ENCODE measurements at places on chromosomes 3 and 15.

DNA sequence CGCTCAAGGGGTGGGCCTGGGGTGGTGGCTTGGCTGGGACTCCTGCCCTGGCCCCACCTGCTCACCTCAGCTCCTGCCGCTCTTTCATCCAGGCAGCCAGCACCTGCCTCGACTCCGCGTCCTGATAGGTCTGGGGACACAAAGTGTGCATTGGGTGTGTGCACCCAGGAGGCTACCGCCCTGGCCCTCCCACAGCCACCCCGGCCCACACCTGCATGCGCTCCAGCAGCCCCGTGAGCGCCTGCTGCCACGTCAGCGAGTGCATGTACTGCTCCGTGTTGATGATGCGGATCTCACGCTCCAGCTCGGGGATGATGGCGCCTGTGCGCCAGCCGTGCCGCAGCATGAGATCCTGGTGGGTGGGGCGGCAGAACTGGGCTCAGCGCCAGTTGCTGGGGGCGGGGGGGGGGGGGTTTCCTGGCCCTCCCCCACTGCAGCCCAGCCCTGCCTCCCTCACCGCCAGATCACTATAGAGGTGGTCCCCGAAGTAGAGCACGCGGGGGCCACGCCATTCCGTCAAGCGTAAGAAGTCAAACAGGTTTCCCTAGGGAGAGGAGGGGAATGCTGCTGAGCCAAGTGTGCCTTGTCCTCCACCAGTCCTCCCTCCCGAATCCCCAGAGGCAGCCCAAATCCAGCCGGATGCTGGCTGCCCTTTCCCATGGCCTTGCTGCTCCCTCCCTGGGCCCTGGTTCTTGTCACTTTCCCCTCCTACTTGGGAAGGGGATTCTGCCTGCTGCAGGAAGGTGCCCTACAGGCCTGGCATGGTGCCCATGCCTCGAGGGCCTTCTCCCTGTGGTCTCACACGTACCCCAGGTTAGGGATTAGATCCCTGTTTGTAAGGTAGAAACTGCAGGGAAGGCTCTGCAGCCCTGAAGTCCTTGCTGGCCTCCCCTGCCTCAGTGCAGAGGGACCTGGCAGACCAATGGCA, 8.6 kb downstream of the NT5DC2 start:
- no peak for DNase-seq

DNA sequence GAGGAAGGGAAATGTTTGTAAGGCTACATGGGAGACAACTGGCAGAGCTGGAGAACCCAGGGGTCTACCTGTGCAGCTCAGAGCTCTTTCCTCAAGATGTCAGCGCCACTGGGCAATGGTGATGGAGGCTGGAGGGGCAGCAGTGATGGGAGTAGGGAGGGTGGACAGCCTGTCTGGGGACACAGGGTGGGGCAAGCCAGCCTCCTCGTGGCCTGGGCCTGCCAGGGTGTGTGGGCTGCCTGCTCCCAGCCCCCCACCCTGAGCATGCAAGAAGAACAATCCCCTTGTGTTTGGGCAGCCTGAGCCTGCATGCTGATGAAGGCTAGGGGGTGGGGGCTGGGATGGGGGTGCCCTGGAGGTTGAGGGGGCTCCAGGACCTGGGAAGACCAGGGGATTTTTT, 1.2 kb downstream of the PCBP4 start:
- DNase-seq: peak; percentile 73

- DNase-seq: no peak
Observed at GRCh38 chr3:116059421-116060096, 385.7 kb downstream of the LSAMP start.

GRCh38 chr3:39453134-39453533, 14.3 kb upstream of the MOBP start:
- no peak for DNase-seq

DNA sequence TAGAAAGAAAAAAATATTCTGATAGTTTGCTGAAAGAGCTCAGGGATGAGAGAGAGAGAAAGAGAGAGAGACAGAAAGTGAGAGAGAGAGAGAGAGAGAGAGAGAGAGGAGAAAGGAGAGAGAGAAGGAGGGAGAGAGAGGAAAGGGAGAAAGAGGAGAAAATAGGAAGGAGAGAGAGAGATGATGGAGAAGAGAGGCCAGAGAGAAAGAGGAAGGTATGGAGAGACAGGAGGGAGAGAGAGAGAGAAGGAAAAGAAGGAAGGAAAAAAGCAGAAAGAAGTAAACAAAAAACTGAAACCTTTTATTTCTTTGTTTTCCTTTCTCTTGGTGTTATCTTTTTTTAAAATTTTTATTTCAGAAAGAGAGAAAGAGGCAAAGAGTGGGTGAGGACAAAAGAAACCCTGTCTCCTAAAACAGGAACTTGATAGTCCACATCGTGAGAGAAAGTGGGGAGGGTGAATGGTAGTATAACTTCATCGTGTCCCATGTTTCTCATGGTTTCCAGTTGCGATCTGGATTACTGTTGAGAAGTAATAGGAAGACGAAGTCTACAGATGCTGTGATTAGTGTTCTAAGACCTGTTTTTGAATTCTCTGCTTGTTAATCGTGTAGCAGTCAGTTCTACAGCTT, 279.7 kb downstream of the LPP start:
- no peak for DNase-seq

DNA sequence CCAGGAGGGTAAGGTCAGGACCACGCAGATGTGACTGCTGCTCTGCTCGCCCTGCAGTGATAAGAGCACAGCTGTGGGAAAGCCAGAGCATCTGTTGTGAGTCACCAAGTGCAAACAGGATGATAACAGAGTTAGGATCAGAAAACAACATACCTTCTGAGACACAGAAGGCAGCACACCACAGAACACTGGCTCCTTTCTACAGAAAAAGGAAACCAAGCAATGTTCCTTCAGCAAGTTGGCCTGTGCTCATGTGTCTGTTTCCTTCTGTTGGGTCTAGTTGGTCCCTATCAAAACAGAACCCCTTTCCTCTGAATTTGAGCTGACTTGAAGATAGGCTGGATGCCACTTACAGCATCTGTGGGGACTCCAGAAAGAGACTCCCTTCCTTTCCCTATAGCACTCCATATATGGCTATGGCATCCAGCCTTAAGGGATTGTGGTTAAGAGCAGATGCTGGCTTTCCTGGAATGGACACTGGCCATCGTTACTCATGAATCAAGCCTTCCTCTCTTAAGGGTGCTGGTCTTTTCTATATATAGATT, 440.7 kb upstream of the THBS1 start:
- no peak for DNase-seq

DNA sequence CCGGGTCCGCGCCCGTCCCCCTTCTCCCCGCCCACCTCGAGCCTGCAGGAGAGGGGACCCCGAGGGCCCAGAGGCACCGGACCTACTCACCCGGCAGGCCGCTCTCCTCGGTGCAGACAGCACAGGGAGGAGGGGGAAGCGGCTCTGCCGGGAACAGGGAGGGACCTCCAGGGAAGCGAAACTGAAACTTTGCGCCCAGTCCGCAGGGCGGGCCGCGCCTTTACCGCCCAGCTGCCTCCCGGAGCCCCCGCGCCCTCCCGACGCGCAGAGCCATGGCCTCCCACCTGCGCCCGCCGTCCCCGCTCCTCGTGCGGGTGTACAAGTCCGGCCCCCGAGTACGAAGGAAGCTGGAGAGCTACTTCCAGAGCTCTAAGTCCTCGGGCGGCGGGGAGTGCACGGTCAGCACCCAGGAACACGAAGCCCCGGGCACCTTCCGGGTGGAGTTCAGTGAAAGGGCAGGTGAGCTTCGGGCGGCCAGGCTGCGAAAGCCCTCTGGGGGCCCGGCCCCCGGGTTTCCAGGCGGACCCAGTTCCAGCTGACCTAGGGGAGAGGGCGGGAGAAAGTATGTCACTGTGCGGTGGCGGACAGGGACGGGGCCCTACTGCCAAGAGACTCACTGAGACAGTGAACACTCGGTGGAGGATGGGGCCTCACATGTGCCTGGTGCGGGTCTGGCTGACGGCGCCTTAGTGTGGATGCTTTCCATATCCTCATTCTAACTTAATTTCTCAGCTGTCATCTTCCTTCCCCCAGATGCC, at the start of the genes DTX3L and PARP9:
Gene DTX3L (plus strand): TSS at position 184 of the 758 bp plus-strand sequence. CDS start 89 bp downstream, at position 273.
Gene PARP9 (minus strand): TSS at position 146 of the 758 bp plus-strand sequence. CDS start 4,680 bp downstream, outside the sequence.
- DNase-seq: peak; percentile 14

DNA sequence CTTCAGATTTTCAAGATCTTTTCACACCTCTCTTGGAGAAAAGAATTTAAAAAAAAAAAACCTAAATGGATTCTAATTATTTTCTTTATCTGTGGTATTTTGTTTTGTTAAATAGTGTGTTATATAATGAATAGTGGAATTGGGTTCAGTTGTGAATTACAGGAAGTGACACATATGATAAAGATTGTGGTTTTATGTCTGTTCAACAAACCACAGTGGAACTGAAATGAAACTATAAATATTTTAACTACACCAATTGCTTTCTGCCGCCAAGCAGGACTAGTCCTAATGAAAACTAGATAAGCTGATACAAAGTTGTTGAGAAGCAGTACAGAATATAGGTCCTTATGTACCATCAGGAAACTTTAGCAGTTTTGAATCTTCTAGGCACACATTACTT, 121.6 kb downstream of the UBE2E2 start:
- DNase-seq: no peak

- DNase-seq: peak; percentile 43
Observed at GRCh38 chr3:40741729-40742128, 217.0 kb downstream of the ZNF621 start.

GRCh38 chr3:4512895-4513616, 19.9 kb downstream of the ITPR1 start:
- no peak for DNase-seq

DNA sequence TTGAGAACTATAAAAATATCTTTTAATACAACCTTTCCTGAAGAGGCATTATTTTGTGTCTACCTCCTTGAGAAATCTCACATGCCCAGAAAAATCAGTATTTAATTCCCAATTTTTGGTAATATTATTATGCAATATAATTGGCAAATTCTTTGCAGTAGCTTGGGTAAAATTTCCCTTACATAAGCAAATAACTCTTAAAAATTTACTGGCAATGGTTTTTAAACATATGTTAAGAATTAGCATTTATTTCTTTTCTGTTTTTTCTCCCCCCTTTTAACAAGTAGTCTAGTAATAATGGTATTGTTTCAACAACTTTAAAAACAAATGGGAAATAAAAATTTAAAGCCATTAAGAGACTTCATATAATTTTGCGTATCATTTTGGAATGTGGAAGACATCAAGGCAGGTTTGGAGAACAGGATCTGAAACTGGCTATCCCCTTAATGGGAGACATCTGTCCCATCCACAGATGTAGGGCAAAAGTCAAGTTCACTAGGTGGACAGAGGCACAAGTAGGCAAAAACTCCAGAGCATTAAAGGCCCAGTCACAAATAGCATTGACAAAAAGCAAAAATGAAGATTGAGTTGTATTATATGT, 89.6 kb upstream of the AADACL2 start:
- DNase-seq: no peak

DNA sequence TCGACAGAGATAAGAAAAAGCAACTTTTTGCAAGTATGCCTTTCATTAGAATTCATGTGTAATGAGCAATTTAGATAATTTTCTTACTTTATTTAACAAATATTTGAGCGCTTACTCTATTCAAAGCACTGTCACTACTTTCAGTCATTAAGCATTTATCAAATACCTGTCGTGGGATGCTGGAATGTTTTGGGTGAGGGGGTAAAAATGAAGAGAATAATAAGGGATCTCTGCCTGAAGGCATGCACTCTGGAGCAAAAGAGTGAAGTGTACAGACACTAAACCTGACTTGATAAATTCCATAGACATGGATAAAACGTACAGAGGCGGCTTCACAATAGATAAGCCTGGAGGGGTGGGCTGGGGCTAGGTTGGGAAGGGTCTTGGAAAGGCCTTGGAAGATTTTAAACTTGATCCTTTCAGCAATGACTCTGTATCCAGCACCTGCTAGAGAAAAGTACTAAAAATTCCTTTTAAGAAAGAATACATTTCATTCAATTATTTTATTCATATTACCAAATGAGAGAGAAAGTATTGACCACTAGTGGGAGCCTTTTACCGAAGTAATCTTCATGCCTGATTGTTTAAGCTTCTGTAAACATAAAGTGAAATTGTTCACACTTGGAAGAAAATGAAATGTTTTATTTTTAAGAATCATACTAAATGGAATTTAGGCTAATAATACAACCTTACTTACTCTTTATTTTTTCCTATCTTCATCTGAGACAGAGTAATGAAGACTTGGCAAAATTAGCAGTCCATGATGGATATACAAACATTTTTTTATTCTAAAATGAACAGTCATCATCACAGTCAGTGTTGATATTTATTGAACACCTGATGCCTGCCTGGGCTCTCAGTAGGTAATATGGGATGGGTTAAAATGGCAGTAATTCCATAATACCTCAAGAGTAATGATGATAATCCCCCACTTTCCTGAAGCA, 113.2 kb downstream of the PPP2R3A start:
- DNase-seq: peak; percentile 64

- no peak for DNase-seq
Observed at GRCh38 chr3:176690083-176690869, 507.0 kb downstream of the TBL1XR1 start.

- no peak for DNase-seq
Observed at GRCh38 chr3:143720381-143720780, 127.9 kb downstream of the SLC9A9 start.

DNA sequence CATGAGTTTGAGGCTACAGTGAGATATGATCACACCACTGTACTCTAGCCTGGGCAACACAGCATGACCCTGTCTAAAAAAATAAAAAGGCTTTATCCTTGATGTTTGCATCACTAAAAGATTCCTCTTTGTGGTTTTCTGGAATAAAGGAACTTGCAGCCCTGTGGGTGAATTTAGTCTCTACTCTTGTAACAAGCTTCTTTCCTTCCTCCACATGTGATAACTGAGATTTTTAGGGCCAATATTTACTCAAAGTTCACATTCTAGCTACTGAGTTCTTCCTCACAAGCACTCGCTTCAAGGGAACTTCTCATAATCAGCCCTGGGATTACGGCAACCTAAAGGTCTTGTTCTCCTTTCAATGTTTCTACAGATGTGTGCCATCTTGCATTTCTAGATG, 24.6 kb downstream of the COMMD2 start:
- DNase-seq: no peak

DNA sequence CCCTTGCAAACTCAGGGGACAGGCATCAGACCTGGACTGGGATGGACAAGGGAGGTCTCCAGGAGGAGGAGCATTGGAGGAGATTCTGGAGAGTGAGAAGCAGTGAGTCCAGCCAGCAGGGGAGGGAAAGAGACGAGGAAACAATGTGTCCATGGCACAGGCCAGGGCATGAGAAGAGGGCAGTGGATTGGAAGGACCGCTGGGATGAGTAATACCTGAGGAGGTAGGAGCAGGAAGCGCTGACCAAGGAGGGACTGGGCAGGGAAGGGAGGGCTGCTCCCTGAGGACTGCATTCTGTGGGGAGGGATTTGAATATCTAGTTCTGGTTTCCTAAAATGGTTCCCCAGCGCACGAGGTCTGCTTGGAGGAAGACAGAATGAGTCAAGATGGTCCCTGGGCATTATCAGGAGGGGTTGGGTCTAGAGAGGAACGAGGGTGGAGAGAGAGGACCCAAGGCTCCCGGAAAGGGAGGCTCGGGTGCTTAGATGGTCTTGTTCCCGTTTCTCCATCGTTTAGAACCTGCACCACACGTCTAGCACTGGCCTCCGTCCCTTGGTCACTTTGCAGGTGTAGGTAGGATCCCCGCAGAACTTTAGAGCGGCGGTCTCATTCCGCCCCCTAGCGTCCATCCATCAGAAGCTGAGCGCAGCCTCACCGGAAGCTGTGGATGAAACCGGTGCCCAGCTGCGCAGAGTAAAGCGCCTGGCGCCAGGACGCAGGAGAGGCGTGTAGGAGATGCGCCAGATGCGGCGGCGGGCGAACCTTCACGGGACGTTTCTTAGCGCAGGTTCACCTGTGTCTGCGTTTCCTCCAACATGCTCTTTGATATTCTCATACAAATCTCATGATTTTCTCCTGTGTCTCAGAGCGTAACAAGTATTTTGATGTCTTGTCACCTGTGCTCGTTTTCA, 190.7 kb upstream of the NDN start:
- DNase-seq: peak; percentile 1

GRCh38 chr3:126116526-126116925, 32.6 kb upstream of the SLC41A3 start:
- DNase-seq: no peak

- DNase-seq: no peak
Observed at GRCh38 chr15:71800190-71800589, 10.2 kb upstream of the NR2E3 start.

All from hippocampal formation (tissue), 2 donors.